Activated T-helper 17 cell treated with anti-CD3 and anti-CD28 coated beads, Interleukin-2, amount 50 U/mL, for 72 hours (primary cell): ENCODE measurements at places on chromosomes 6 and 20.

GRCh38 chr6:89375427-89376267 is 23.1 kb upstream of the UBE2J1 start:
- no peaks in the 10 kb centered on the region for H3K36me3 ChIP-seq
- no peaks in the 10 kb centered on the region for H3K27me3 ChIP-seq
- H3K4me1 ChIP-seq: peaks cover 17% of the 10 kb centered on the region
- peak; percentile 86 for ATAC-seq

GRCh38 chr20:50916257-50916656 is 15.0 kb downstream of the ADNP start:
- no peak for ATAC-seq
- no peak overlapping the region for H3K4me3 ChIP-seq
- H3K36me3 ChIP-seq: peaks cover 90% of the 10 kb centered on the region
- no peaks in the 10 kb centered on the region for H3K27me3 ChIP-seq
- peaks cover 64% of the 10 kb centered on the region for H3K4me1 ChIP-seq

DNA sequence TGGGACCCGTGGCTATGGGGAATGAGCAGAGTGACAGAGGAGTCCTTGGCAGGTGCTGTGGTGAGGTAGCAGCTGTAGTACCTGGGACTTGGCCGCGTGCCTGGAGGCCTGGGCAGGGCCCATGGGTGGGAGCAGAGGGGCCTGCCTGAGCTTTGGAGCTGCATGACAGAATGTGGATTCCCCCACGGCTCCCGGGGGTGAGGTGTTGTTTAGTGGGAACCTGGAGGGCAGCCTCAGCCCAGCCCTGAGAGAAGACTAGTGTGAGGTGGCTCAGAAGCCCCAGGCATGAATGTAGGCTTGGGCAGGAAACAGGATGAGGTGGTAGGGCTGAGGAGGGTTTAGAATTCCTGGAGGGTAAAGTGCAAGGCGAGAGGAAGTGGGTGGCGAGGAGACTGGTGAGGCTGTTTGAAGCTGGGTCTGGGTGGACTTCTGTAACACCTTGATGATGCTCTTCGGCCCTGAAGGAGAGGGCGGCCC is 86.5 kb upstream of the SCP2D1 start:
- peaks cover 13% of the 10 kb centered on the region for H3K4me1 ChIP-seq
- no peaks in the 10 kb centered on the region for H3K36me3 ChIP-seq
- H3K4me3 ChIP-seq: no peak overlapping the region
- H3K27me3 ChIP-seq: no peaks in the 10 kb centered on the region
- H3K27ac ChIP-seq: no peak overlapping the region

- H3K4me3 ChIP-seq: no peak overlapping the region
- H3K27ac ChIP-seq: no peak overlapping the region
- peaks cover 21% of the 10 kb centered on the region for H3K27me3 ChIP-seq
- H3K4me1 ChIP-seq: no peaks in the 10 kb centered on the region
Measured at GRCh38 chr6:125728739-125729138, 20.7 kb upstream of the HEY2 start.

GRCh38 chr6:161836643-161837448 is 563.0 kb upstream of the AGPAT4 start:
- no peaks in the 10 kb centered on the region for H3K27me3 ChIP-seq
- no peaks in the 10 kb centered on the region for H3K4me1 ChIP-seq
- no peak overlapping the region for H3K4me3 ChIP-seq

DNA sequence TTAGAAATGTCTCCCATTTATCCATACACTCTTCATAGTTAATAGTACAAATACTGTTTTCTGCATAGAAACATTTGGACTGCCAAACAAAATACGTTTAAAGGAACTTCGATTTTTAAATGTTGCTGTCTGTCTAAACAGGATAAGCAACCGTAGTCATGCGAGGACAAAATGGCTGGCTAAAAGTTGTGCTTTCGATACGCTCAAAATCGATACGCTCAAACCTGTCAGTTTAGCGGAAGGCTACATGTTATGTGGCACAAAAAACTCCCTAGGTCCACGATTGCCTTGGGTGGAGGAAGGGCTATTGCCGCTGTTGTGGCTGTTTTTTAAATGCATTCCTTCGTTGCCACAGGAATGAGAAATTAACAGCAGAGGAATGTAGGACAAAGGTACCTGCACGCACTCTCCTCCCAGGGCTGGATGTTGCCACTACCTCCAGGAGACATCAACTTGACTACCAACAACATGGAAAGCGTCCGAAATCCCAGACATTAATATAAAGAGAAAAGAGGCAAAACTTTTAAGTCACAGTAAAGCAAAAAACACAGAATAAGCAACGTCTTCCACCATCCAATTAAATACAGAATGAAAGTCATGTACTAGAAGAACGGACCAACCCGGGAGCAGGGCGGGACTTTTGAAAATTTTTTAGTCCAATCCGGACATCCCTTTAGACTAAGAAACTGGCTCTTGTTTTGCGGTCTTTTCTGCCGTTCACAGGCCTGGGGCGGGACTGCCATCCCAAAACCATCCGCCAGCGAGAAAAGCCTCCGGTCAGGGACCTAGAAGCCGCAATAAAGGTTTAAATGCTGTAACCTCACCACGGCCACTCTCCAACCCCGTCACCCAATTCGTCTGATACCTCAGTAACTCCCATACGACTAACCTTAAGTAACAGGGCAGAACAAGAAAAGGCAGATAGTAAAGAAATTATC is 32.2 kb upstream of the HFE start:
- H3K27me3 ChIP-seq: no peaks in the 10 kb centered on the region
- peak overlapping the region; percentile 91 for H3K27ac ChIP-seq
- peaks cover 18% of the 10 kb centered on the region for H3K36me3 ChIP-seq
- peak; percentile 76 for ATAC-seq

DNA sequence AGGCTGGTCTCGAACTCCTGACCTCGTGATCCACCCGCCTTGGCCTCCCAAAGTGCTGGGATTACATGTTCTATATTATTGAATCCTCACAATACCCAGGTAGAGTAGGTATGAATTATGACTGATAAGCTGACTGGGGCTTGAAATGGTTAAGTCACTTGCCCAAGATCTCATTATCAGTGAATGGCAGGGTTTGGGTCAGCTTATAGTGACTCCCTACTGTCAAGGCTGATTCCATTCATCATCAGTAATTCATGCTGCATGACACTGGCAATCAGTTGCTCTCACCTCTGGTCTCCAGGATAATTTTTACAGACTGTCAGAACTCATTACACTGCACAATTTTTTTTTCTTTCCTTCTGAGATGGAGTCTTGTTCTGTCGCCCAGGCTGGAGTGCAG is 127.6 kb downstream of the KIF13A start:
- no peak for ATAC-seq
- no peaks in the 10 kb centered on the region for H3K36me3 ChIP-seq
- no peaks in the 10 kb centered on the region for H3K4me1 ChIP-seq
- H3K27me3 ChIP-seq: peaks cover 5% of the 10 kb centered on the region

- H3K27me3 ChIP-seq: peaks cover 16% of the 10 kb centered on the region
- H3K36me3 ChIP-seq: no peaks in the 10 kb centered on the region
- no peak overlapping the region for H3K27ac ChIP-seq
- no peak for ATAC-seq
- H3K4me1 ChIP-seq: no peaks in the 10 kb centered on the region
Measured at GRCh38 chr20:46330072-46330763, 21.9 kb upstream of the CDH22 start.

DNA sequence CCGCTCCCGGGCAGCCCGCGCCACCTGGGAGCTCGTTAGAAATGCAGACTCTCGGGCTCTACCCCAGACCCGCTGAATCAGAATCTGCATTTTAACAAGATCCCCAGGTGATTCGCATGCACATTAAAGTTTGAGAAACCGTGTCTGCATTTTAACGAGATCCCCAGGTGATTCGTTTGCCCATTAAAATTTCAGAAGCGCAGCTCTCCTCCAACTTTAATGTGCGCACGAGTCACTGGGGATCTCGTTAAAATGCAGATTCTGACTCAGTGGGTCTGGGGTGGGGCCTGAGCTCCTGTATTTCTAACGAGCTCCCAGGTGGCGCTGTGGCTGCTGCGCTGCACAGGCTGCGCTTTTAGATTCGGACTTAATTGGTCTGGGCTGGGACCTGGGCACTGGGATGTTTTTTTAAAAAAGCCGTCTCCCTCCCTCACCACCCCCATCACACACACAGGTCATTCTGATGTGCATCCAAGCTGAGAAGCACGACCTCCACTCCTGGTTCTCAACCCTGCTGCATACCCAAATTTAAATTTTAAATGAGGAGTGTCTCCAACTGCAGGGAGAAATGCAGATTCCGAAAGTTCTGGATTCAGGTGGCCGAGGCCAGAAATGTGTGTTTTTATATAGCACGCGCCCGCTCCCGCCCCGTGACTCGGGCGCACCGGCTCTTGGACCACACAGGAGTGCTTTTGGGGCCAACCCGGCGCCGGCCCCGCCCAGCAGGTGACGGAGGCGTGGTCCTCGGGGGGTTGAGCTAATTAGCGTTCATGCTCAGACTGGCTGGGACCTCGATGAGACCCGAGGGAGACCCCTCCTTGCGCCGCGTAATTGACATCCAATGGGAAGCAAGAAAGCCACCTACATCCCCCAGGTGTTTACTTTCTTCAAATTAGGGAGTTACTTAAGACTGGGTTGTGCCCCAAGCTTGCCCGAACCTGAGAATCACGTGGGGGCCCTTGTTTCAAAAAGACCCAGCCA is 85.8 kb downstream of the ZFP64 start:
- peak overlapping the region; percentile 53 for H3K4me3 ChIP-seq
- peaks cover 5% of the 10 kb centered on the region for H3K36me3 ChIP-seq
- peak; percentile 83 for ATAC-seq

DNA sequence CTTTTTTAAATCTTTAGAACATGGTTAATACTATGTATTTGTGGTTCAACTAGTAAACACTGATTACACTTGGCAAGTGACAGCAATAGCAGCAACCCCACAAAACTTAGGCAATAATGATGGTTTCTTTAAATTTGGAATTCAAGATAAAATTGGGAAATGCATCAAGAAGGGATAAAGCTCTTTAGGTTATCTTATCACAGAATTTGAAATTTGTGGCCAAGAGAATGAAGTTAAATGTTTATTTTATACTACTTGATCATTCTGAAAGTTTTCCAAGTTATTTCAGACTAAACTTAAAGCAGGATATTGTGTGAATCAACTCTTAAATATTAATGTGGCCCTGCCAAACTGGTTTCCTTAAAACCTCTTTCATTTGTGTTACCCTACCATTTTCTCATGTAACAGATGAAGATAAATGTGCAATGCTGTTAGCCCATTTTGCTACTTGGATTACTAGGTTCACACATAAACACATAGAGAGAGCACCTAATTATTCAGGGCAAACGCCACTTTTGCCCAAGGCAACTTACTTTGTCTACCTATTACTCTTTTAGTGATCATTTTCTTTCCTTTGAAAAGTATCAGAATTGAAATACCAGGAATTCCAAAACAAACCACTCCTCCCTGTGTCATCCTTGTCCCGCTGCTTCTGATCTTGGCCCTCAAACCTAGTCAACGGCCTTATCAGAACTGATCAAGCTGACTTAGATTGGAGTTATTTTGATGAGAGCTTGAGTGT is 186.7 kb upstream of the TENT5A start:
- H3K27me3 ChIP-seq: peaks cover 4% of the 10 kb centered on the region
- H3K4me1 ChIP-seq: peaks cover 4% of the 10 kb centered on the region
- H3K36me3 ChIP-seq: no peaks in the 10 kb centered on the region
- no peak overlapping the region for H3K27ac ChIP-seq
- ATAC-seq: no peak

- H3K27ac ChIP-seq: no peak overlapping the region
- H3K36me3 ChIP-seq: no peaks in the 10 kb centered on the region
- no peak overlapping the region for H3K4me3 ChIP-seq
- peaks cover 16% of the 10 kb centered on the region for H3K27me3 ChIP-seq
- no peaks in the 10 kb centered on the region for H3K4me1 ChIP-seq
- no peak for ATAC-seq
Measured at GRCh38 chr6:163386329-163386908, 28.1 kb upstream of the QKI start.

DNA sequence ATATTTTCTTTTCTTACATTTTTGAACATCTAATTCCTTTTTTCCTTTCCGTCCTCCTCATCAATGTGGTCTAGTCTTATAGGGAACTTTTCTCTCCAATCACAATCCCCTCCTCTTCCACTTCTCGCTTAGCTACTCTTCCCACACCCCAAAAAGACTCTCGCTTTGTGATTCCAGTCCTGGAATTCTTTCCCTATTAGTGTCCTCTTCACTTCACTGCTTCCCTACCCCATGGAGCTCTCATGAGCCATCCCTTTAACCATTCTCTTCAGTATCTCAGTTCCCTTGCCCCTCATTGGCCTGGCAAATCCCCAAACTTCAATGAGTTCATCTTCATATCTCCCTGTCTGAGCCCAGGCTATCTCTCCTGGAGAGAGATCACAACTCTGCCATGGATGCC is 55.3 kb upstream of the CEP85L start:
- peaks cover 43% of the 10 kb centered on the region for H3K36me3 ChIP-seq
- peaks cover 45% of the 10 kb centered on the region for H3K4me1 ChIP-seq
- peak overlapping the region; percentile 88 for H3K27ac ChIP-seq
- no peaks in the 10 kb centered on the region for H3K27me3 ChIP-seq

- no peaks in the 10 kb centered on the region for H3K4me1 ChIP-seq
- H3K4me3 ChIP-seq: no peak overlapping the region
- peaks cover 6% of the 10 kb centered on the region for H3K27me3 ChIP-seq
- no peaks in the 10 kb centered on the region for H3K36me3 ChIP-seq
- no peak for ATAC-seq
Measured at GRCh38 chr20:16684416-16684815, 45.4 kb upstream of the SNRPB2 start.
